ENCODE measurements at places on chromosomes 6 and 20. TPM values are rescaled to one million over a fixed set of nuclear protein-coding genes. Genes with fewer than 3 reads are reported as not detected.

Gene PNLDC1
- not detected for total RNA-seq

Gene CD2AP
- total RNA-seq: 13.0 TPM

Gene KIAA1755
- total RNA-seq: 2.5 TPM

Gene NKX2-2
- total RNA-seq: 0.98 TPM

Gene SLC17A1
- total RNA-seq: not detected

Gene HLA-DRB1
- total RNA-seq: 1.7 TPM

Gene PI16
- 0.25 TPM for total RNA-seq

Gene EPHA7
- total RNA-seq: 36.4 TPM

Gene RBPJL
- not detected for total RNA-seq

Data from temporal lobe (tissue), 4 donors.